Stimulated activated CD4-positive, alpha-beta T cell treated with anti-CD3 and anti-CD28 coated beads, TNF-alpha, amount 100 ng/mL, for 48 hours (primary cell): ENCODE measurements at places on chromosomes 11 and 22.

DNA sequence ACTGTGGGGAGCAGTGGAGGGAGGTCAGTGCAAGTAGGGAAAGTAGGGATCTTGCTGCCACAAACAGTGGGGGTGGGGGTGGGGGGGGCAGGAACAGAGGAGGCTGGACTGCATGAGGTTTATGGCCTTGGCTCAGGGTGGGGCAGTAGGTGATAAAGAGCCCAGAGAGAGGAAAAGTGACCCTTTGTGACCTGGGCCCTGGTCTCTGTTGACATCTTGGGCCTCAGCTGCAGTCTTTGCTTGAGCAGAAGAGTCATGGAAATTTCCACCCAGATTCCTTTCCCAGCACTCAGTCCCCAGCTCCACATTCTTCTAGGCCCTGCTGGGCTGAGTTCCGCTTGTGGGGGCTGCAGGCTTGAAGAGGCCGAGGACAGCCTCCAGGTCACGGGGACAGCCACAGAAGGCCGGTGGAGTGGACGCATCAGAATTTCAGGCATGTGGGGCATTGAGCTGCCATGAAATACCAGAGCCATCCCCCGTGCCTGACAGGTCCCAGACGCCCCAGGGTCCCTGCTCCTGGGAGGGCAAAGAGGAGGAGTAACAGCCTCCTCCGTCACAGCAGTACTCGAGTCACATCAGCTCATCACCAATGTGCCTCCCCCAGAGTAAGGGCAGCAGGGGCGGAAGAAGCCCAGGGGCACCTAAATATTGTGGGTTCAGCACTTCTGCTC is 9.7 kb upstream of the MALAT1 start:
- no peak for DNase-seq

DNA sequence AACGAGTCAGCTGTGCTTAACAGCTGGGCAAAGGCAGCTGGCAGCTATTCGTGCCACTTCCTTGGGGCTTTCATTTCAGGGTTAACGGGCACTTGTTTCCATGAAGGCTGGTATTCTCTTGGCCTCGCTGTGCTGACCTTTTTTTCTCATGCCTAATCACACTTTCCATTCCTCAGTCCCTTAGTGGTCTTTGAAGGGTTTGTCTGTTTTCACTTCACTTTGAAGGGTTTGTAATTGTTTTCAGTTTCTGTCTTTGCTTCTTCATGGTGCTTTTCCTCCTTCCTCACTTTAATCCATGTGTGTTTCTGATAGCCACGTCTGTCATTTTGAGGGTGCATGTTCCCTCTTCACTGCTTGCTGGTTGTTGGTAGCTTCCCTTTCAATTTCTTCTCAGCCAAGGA is 24.6 kb downstream of the PPIL2 start:
- no peak for DNase-seq

- no peak for DNase-seq
These were observed 141.2 kb downstream of the CSNK2A3 start for GRCh38 chr11:11211888-11212287.

- DNase-seq, result no peak
These were observed 26.7 kb downstream of the ALKBH3 start for GRCh38 chr11:43907028-43907975.

DNA sequence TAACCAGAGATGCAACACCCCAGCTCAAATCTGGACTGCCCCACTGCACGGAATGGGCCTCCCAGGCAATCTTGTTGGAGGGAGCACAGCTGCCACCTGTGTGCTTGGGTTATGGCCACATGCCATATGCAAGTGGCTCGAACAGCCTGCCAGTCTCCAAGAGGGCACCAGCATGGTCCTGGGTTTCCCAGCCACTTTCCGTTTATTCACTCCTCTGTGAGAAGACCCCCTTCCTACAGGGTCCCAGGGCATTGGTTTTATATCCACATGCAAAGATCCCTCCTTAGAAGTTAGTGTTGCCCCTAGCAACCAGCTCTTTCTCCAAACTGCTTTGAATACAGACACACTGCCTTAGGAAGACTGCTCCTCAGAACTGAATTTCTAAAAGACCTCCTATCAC is 487.8 kb downstream of the BUD13 start:
- DNase-seq, result no peak

GRCh38 chr22:18008136-18008535 is 16.2 kb downstream of the MICAL3 start:
- no peak for DNase-seq

GRCh38 chr11:100878474-100878873 is 191.4 kb downstream of the ARHGAP42 start:
- no peak for DNase-seq

DNA sequence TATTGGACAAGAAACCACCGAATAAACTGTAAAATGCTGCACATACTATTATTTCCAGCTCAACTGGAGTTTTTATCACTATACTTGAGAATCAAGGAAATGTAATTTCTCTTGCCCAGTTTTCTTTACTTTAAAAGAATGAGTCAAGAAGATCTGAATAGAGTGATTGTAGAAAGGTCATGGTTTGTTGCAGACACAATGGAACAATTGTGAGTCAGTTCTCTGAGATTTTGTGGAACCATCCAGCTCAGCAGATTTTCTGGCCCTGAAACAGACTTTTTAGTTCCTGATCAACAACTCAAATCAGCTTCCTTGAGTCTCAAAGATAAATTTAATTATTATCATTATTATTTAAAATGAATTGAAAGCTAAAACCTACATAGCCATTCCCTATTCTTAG is 1.3 kb downstream of the TCN1 start:
- DNase-seq, result no peak

DNA sequence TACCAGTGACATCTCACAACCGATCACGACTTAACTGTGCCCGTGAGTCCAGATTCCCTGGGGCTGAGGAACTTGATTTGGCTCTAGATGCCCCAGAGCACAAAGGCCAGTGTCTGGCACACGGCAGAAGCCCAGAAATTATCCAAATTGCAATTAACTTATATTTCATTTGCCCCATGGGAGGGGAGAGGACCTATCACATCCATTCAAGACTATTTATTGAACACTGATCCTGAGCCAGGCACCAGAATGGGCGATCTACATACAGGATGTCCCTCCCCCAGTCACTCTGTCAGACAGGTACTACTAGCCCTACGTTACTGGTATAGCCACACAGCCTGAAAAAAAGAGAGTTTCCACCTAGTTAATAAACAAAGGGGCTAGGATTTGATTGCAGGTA is 5.1 kb downstream of the DNAL4 start:
- no peak for DNase-seq

- no peak for DNase-seq
These were observed 27.7 kb downstream of the RTN4R start for GRCh38 chr22:20240447-20240764.

DNA sequence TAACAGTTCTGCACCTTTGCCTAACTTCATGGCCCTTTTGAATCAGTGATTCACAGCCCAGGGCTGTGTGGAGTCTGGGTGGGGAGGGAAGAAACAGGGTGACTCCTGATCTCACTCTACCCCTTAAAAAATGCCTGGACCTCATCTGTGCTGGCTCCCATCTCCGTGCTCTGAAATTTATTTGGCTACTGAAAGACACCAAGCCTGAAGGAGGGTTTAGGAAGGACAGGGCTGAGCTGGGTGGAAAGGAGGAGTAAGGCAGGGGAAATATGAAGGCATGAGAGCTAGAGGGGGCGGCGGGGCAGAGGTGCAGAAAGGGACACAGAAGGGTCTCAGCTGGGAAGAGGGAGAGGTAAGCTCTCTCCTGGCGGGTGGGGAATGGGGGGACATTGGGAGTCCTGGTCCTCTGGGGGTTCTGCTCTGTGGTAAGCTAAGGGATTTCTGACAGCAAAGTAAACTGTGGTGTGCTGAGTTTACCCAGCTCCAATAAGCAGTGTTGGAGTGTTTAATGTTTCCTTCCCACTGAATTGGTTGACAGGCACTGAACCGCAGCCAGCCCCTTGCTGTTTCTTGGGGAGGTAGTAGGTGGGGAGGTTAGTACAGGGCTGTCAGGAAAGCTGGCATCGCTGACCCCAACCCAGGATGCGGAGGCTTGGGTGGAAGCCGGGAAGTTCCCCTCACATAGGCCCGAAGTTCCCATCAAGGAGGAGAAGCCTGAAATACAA is 71.1 kb downstream of the RPUSD4 start:
- DNase-seq, result no peak

DNA sequence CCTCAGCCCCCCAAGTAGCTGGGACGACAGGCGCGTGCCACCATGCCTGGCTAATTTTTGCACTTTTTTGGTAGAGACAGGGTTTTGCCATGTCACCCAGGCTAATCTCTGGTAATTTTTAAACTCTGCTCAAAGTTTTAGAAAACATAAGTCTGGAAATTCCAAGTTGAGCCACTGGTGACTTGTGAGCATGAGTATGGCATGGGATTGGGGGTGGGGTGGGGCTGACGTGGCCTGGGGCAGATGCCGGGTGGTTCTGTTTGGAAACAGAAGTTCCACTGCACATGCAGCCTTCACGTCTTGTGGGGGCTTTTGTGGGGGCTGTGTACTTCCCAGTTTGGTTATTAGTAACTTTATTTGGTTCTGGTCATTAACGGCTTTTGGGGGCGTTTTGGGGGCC is 67.3 kb downstream of the PTPRJ start:
- no peak for DNase-seq

- DNase-seq, result no peak
These were observed 295.4 kb downstream of the CADM1 start for GRCh38 chr11:115208808-115209259.

GRCh38 chr11:65524741-65525545 is at the start of gene SCYL1:
SCYL1 (plus strand) TSS chr11:65525083; CDS start chr11:65525154, 71 bp downstream.
- peak; percentile 70 for DNase-seq

DNA sequence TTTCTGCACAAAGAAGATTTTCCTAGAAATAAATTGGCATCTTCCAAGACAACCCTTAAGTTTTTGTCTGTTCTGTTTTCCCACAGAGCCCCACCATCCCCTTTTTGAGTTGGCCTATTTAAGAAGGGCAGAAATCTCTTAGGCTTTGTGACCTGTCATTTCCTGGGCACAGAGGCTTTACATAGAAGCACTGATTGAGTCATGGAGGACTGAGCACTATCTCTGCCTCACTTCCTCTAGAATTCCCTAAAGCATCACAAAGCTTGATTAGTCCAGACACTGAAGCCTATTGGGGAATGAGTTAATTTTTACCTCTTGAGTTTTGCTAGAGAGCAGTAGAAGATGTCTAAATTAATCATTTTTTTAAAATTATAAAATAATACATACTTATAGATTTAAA is 25.4 kb downstream of the TRIM44 start:
- DNase-seq, result no peak

- no peak for DNase-seq
These were observed 64.5 kb downstream of the CEP164 start for GRCh38 chr11:117392001-117392690.

DNA sequence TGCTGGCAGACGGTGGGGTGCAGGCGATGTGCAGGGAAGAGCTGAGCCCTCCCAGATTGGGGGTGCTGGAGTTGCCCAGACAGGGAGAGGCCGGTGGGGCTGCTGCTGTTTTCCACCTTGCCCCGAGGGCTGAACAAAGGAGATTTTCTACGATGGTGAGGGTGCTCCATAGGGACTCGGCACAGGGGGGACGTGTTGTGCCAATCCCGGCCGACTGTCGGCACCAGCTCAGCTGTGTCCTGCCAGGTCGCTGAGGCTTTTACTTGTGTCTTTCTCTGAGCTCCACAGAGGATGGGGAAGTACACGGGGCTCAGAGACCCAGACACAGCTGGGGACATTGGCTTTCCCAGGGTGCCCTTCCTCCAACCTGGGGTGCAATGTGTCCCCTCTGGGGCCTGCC is 816.8 kb downstream of the BRD1 start:
- DNase-seq, result no peak

GRCh38 chr22:27349456-27349855 is 452.1 kb downstream of the MN1 start:
- no peak for DNase-seq

GRCh38 chr11:128509621-128510389 is 77.6 kb downstream of the ETS1 start:
- no peak for DNase-seq

DNA sequence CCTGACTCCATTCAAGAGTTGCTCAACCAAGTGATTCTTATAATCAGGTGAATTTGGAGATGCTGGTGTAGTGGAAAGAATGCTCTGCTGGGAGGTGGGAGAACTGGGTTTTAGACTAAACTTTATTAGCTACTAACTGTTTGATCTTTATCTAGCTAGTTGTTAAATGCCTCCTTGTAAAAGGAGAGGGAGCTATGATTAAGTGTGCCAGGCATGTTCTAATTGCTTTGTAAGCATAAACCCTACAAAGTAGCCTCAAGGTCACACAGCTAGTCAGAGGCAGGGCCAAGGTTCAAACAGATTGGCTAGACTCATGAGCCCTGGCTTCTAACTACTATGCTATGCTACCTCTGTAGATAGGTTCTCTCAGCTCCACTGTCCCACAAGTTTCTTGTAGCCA is 105.5 kb downstream of the NXPE2 start:
- no peak for DNase-seq

- no peak for DNase-seq
These were observed 75.1 kb upstream of the NUP50 start for GRCh38 chr22:45088576-45088975.

- no peak for DNase-seq
These were observed 7.7 kb upstream of the PANX1 start for GRCh38 chr11:94120946-94121345.

- DNase-seq, result no peak
These were observed 4.1 kb upstream of the MAPK11 start for GRCh38 chr22:50274311-50274710.

DNA sequence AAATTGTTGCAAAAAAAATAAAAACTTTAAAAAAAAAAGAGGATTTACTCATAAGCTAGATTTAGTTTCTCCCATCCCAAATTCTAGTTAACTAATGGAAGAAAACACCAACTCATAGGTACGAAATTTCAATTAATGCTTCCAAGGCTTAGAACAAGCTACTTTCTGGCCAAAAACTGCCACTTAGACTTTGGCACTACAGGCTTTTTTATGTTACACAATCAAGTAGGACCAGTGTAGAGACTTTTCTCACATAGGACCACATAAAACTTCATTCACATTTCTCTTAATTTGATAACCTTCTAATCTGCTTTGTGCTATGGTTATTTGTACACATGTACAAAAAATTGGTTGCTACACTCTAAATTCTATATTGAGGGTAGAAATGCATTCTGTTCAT is 3.1 kb downstream of the ST13 start:
- no peak for DNase-seq

- no peak for DNase-seq
These were observed 3.5 kb downstream of the H19 start for GRCh38 chr11:1994121-1994520.

DNA sequence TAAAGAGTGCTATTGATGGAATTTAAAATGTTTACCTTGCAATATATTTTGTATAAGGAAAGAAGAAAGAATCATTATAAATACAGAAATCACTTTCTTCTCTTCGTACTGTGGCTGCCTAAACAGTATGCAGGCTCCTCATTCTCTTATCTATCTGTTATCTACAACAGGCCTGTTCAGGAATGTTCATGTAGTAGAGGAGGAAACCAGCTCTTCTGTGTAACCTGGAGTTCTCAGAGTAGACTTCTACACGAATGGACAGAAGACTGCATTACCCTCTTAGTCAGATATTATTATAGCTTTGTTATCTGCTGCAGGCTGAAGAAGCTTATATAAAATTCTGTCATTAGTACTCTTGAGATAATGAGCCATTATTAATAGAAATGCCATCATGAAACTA is 1225.9 kb upstream of the CNTN5 start:
- no peak for DNase-seq

GRCh38 chr11:35066783-35067423 is 72.1 kb upstream of the CD44 start:
- DNase-seq, result no peak

- no peak for DNase-seq
These were observed 90.9 kb downstream of the GRAMD1B start for GRCh38 chr11:123521001-123521400.

GRCh38 chr11:65546217-65546958 is 11.8 kb downstream of the LTBP3 start:
- peak; percentile 95 for DNase-seq

- no peak for DNase-seq
These were observed 81.3 kb downstream of the SERGEF start for GRCh38 chr11:17931595-17931994.

- no peak for DNase-seq
These were observed 16.8 kb upstream of the P2RY2 start for GRCh38 chr11:73201249-73201648.
